ENCODE measurements at places on chromosomes 1 and 21.

DNA sequence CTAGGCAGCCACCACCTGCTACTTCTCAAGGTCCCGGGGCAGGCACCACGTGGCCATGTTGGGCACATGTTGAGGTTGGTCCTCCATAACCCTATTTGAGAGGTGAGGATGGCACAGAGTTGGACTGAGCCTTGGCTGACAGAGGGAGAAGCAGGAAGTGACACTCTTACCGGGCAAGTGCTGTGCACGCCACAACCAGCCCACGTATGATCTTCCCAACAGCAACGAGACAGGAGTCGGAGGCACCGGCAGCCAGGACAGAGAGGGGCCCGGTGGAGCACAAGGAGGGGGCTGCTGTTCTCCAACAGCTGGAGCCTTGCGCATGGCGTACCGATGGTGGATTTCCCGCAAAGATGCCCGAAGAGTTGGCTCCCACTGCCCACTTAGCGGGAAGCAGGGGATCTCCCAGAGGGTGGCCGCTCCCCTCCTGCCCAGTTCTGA, 3.4 kb downstream of the CLEC20A start:
- no peak for DNase-seq

GRCh38 chr1:178692564-178693327, 32.3 kb upstream of the RALGPS2 start:
- no peak for DNase-seq

GRCh38 chr21:32529679-32530078, 55.6 kb downstream of the TCP10L start:
- no peak for DNase-seq

GRCh38 chr1:27366113-27366410, 699 bp downstream of the MAP3K6 start:
- no peak for DNase-seq

GRCh38 chr1:159229896-159230295, 25.2 kb downstream of the ACKR1 start:
- no peak for DNase-seq

- no peak for DNase-seq
Observed at GRCh38 chr21:46603228-46603627, 1.7 kb downstream of the S100B start.

GRCh38 chr21:36044056-36044455, 16.3 kb downstream of the SETD4 start:
- no peak for DNase-seq

- no peak for DNase-seq
Observed at GRCh38 chr1:39522661-39523567, 31.5 kb downstream of the BMP8A start.

GRCh38 chr1:167059045-167059808, 30.9 kb downstream of the GPA33 start:
- no peak for DNase-seq

- no peak for DNase-seq
Observed at GRCh38 chr1:112673592-112674439, 643 bp upstream of the MOV10 start.

GRCh38 chr1:248098529-248098928, 3.5 kb downstream of the OR2L13 start:
- no peak for DNase-seq

GRCh38 chr1:197399755-197400521, 131.9 kb downstream of the CRB1 start:
- DNase-seq: no peak

DNA sequence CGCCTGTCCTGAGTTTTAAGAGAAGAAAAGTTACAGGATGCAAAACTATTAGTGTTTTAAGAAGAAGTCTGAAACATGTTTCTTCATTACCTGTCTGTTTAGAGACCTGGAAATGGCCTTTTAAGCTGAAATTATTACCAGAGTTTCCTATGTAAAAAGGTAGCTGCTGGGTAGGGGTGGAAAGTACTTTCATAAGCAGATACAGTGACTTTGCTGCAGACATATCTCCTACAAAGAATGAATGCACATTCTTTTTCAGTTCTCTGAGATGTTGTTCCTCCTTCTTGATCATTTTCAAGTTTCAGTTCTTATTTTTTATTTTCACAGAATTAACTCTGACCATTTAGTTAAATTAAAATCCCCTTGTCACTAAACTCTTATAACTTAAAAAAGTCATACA, 1329.6 kb downstream of the KCNT2 start:
- DNase-seq: no peak

DNA sequence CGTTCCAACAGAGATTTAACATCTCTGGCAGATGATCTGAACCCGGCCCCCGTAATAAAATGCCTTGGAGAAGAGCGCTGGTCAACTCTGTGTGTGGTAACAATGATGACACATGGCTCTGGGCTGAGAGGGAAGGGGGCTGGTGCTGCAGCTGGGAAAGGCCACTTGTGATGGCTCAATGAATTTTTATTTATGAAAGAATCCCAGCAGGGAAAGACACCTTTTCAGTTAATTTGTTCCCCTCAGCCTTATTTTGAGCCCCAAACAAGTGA, 59.4 kb downstream of the SYT6 start:
- no peak for DNase-seq

DNA sequence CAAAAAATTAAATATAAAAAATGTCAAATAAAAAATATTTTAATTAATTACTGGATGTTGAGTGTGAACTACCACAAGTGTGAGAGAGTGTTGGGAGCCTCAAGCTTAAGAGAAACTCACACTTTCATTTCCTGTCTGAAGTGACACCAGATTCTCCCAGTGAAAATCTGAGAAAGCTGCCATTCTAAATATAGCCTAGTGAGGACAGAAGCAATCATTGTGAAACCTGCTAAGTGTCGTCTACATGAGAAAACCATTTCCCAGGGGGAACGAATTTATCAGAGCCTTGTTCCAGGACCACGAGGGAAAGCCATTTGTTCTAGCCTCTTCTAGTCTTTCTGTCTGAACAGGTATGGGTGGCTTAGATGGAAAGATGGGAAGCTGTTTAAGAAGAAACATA, 329.3 kb upstream of the PRMT6 start:
- DNase-seq: no peak

DNA sequence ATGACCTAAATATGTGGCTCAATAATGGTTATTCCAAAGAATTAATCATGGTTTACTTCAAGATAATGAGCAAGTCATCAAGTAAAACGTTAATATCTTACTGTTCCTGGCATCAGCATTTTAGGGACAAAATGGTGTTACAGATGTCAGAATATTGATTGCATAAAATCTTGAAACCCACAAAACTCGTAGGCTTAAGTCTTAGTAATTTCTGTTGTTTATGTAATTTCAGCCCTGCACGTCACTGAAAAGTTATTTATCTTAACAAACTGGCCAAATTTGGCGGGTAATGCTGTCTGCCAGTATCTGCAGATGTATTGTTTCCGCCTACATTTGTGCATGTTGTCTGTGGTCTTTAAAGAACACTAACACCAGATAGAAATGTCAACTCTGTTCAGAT, 25.8 kb downstream of the CDC7 start:
- no peak for DNase-seq

DNA sequence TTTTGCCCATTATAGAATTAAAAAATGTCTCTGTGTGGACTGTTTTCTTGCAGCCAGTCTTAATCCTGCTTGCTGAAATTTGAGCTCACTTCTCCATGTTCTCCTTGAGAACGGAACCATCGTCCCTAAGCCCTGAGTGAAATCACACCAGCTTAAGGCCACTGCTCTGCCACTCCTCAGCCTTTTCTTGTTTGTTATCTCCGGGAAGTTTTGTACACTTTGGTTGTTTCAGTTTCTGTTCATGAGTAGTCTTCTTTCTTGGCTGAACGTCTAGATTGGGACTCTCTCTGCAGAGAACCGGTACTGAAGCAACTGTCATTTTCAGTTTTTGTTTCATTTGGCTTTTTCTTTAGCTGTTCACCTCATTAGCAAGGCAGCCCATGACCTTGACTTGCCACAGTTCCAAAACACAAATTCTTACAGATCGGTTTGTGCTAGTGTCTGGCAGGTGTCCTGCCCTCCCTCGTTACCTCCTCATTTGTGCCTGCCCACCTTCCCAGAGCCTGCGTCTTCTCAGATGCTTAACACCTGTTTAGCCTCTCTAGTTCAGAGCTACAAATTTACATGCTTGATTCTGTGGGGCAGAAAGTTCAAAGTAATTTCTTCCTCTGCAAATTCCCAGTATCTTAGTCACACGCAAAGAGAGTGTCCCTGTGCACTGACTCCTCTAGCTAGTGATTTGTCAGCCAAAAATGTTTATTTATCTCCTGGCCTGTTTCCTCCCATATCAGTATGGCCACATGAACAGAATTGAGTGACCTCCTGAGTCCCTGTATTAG, 12.4 kb downstream of the PSEN2 start:
- no peak for DNase-seq

GRCh38 chr1:172351754-172352161, 68.7 kb upstream of the C1orf105 start:
- DNase-seq: no peak

DNA sequence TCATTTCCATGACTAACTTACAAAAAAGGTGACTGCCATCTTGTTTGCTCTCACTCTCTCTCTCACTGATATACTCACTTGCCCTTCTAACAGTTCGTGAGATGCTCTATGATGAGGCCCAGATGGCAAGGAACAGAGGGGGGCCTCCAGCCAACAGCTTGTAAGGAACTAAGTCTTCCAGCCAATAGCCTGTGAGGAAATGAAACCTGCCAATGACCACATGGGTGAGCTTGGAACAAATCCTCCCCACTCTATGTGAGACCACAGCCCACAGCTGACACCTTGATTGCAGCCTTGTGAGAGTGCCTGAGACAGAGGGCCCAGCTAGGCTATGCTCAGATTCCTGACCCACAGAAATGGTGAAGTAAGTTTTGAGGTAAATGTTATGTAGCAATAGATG, 153.7 kb downstream of the HHIPL2 start:
- no peak for DNase-seq

- no peak for DNase-seq
Observed at GRCh38 chr1:183801649-183802048, 3.3 kb upstream of the RGL1 start.

DNA sequence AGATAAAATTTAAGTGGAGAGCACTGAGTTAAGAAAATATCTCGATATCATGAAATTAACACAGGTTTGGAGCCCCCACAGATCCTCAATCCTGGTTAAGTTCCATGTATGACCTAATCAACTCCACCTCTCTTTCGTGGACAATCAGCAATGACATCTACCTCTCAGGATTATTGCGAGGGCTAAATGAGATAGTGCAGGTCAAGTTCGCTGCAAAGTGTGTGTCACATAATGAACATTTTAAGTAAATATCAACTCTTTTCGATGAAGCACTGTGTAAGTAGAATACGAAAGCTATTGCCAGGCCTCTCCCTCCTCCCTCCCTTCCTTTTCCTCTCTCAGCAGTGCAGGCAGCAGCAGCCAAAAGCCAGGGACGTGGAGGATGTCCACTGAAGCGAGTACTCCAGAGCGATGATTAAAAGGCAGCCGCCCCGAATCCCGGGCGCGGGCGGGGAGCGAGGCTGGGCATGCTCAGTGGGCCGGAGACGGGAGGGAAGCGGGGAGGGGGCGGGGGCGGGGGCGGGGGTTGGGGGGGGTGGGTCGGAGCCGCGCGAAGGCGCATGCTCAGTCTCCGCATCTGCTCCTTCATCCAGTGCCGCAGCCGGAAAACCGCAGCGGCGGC, at the start of gene CAMSAP2:
CAMSAP2 (plus strand) TSS at position 567 of the 622 bp plus-strand sequence. CDS start 935 bp downstream, outside the sequence.
- DNase-seq: peak; percentile 50

DNA sequence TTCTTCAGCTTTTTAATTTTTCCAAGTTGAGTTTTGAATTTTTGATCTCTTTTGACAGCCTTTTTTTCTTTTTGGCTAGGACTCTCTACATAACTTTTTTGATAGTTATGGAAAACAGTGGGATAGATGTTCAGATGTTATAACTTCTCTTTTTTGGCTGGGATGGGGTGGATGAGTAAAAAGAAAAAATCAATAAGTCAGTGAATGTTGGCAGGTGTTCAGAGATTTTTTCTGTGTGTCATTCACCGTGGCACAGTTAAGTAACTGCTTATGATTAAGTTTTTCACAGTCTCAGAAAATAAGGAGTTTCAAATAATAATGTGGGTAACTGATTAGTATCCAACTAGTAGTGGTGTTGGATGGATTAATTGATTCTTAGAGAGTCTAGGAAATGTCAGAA, 24.0 kb downstream of the HS2ST1 start:
- DNase-seq: no peak

GRCh38 chr1:95263450-95263849, 29.4 kb downstream of the RWDD3 start:
- no peak for DNase-seq

DNA sequence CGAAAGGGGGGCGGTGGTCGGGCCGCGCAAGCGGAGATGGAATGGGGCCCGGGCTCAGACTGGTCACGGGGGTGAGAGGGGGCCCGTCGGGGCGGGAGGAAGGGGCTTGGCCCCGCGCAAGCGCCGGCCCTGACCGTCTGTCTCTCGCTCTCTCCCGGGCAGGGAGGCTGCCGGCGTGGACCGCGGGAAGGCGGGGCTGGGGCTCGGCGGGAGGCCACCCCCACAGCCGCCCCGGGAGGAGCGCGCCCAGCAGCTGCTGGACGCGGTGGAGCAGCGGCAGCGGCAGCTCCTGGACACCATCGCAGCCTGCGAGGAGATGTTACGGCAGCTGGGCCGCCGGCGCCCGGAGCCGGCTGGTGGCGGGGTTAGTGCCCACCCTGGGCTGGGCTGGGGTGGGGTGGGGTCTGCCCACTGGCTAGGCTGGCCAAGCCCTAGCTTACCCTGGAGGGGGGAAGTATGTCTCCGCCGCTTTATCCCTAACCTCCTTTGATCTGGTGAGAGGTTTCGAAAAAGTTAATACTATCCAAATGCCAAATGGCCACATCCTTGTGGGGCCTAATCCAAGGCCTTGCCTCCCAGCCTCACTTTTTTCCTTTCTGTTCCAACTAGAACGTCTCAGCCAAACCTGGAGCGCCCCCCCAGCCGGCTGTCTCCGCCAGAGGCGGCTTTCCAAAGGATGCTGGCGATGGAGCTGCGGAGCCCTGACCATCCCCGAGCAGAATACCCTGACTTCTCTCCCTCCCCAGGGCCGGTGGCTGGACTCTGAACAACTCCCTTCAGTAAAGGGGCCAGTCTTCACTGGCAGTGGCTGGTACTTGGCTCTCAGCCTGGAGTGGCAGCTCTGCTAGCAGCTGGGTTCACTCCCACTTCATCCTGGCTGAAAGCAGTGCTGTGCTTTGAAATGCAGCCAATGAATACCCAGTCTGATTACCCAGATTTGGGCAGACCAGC, 636 bp upstream of the YRDC start:
- no peak for DNase-seq

- DNase-seq: no peak
Observed at GRCh38 chr21:31072533-31072932, 34.3 kb upstream of the KRTAP19-8 start.

- no peak for DNase-seq
Observed at GRCh38 chr1:246748867-246749266, 24.7 kb downstream of the SCCPDH start.

GRCh38 chr1:164561007-164561406, 2.0 kb downstream of the PBX1 start:
- DNase-seq: no peak

DNA sequence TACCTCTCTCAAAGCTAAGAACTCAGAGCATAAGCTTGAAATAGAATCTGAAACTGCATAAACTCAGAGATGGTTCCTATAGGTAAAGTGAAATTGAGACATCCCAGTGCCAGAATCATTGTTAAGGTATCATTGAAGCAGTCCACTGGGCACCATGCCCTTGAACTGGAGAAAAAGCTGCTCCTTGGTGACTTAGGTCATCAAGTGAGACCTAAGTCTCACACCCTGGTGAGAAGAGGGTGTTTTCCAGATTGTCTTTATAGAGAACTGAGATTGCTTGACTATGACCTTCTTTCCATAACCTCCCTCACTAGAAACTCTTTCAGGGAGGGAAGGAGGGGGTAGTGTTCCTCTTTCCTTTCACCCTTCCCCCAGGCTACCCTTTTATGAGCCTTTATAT, 9.4 kb upstream of the ATP6V1G3 start:
- DNase-seq: no peak

GRCh38 chr1:231666220-231666936, 39.8 kb downstream of the DISC1 start:
- DNase-seq: no peak

Data from cortex of kidney (tissue), 1 donor.